ENCODE measurements at places on chromosomes 12 and 14.

DNA sequence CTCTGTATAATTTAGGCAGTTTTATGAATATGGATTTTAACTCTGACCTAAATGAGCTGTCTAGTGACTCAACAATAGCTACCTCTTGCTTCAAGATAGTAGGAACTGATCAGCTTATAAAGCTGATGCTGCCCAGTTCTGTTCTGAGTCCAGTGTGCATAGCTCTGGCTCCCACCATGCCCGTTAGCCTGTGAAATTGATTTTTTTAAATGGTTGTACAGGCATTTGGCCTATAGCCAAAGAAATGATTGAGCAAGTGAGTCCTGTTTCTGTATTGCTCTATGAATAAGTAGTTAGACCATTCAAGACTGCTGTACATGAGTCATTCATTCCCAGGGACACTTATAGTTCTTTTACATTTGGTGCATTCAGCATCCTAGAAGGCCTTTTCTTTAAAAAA is 36.4 kb downstream of the SAMD4A start:
- no peak for DNase-seq

DNA sequence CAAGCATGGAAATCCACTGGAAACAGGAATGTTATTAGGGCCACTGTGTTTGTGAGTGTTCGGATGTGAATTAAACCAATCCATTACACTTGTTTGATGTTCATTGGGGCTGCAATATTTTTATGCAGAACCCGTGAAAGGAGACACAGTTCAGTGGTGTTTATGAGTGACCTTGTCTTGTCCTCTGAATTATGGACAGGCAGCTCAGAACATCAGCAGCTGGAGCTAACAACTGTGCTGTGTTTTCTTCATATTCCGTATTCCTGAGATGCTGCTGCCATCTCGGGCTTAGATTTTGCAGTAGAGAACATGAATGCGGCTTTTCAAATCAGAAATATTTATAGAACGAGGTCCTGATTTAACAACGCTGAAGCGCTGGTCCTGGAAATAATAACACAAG is 20.3 kb upstream of the CACNA1C start:
- no peak for DNase-seq

DNA sequence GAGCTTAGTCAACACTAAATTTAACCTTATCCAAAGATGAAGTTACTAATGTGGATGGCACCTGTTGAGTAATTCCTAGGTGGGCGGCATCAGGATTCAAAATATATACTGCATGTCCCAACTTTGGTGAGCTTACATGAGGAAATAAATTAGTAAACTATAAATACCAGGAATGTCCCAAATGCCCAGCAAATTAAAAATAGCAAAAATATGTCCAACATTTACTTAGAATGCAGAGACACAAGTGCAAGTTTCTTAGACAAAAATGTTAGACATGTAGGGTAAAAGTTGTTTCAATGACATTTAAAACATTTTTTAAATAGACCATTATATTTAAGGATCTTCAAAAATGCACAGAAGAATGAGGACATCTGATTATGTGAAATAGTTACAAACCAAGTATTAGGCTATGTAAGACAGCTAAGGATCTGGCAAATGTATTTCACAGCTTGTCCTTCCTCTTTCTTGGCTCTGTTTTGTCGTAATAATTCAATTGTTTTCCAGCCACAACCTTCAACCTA is 115.9 kb downstream of the NAV3 start:
- DNase-seq, result no peak

DNA sequence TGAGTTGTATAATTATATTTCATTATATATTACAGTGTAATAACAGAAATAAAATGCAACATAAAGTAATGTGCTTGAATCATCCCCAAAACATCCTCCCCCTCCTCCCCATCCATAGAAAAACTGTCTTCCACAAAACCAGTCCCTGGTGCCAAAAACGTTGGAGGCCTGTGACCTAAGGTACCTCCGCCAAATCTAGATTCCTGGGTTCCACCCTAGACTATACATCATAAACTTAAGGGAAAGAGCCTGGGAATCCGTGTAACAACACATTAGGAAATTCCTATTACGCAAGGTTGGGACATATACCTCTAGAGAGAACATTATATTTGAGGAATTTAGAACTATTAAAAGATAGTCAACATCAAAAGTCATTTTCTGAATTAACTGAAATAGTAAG is 38.0 kb downstream of the SPPL3 start:
- no peak for DNase-seq

DNA sequence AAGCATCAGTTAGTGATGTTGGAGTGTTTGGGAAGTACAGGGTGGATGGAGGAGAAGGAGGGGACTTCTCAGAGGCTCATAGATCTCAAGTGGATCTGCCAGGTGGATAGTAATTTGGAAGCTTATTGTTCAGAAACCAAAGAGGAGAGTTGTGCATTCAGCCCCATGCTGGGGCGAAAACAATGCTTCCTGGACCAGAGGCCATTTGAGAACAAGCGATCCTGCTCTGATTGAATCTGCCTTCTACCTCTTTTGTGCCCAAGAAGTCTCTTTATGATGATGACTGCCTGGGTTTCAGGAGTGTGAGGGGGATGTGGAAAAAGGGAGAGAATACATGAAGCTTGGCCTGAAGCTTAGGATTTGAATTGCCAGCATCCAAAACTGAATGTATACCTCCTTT is 110.8 kb upstream of the SRRM4 start:
- no peak for DNase-seq

GRCh38 chr12:114166362-114166761 is 200.2 kb upstream of the RBM19 start:
- no peak for DNase-seq

GRCh38 chr14:51684760-51685159 is 33.0 kb downstream of the FRMD6 start:
- DNase-seq, result no peak

GRCh38 chr12:106358396-106359241 is 1.1 kb downstream of the POLR3B start:
- DNase-seq, result no peak

DNA sequence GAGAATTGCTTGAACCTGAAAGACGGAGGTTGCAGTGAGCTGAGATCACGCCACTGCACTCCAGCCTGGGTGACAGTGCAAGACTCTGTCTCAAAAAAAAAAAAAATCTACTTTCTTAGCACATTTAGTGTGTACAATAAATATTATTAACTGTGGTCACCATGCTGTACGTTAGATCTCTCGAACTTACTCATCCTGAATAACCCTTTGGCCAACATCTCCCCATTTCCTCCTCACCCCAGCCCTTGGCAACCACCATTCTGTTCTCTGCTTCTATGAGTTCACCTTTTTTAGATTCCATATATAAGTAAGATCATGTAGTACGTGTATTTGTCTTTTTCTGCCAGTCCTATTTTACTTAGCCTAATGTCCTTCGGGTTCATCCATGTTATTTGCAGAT is 13.4 kb downstream of the FUT8 start:
- DNase-seq, result no peak

- DNase-seq, result no peak
These were observed 10.0 kb downstream of the STYK1 start for GRCh38 chr12:10663869-10664268.

DNA sequence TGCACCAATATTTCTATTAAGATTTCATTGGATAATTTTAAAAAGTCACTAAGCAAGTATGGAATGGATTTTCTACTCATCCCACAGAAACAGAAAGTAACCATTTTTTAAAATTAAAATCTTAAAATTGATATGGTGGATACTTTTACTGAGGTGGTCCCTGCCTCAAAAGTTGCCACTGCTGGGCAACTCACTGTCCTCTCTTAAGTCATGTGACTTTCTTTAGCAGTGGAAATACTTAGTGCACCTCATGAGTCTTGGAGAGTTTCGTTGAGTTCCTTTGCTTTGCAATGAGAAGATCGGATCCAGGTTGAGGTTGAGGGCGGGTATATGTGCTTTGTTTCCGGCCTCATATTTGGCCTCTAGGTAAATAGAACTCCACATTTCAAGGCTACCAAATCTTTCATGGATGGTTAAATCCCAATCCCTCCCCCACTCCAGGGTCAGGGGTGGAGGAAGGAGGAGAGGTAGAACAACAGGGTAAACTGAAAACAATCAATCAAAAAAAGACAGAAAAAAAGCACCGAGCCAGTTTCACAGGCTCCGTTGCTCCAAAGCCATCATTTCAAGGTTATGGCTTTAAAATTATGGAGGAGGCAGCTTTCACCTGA is 39.5 kb upstream of the DUSP6 start:
- DNase-seq, result no peak

DNA sequence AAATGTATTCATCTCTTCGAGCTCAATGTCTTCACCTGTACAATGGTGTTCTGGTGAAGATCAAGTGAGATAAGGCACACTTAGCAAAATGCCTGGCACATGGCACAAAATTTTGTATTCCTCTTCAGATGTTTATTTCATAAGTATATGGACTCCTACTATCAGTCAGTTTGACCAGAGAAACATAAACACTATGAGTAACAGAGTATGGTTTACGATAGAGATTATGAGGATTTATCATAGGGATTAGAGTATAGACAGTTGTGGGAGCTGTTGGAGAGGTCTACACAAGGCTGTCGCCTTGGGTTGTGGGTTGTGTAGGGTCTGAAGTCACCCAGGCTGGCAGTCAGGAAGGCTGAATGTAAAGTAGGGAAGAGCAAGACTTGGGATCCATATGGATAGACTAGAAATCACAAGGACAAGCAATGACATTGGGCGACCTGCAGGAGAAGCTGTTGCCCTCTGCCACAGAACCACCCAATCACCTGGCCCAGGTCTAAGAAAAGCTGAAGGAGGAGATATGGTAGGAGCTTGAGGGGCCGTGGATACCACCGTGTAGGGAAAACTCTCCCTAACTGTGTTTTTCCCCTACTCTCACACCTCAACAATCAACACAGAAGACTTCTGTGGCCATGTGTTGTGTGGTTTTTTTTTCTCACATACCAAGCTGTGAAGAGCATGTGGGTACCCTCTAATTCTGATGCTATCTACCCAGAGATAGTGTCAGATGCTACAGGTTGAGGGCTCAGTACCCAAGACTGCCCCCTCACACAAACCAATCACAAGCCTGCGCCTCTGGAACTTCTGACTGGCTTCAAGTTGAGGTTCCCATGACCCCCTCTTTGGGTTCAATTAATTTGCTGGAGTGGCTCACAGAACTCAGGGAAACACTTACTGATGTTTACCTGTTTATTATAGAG is 27.2 kb upstream of the RESF1 start:
- DNase-seq, result no peak

DNA sequence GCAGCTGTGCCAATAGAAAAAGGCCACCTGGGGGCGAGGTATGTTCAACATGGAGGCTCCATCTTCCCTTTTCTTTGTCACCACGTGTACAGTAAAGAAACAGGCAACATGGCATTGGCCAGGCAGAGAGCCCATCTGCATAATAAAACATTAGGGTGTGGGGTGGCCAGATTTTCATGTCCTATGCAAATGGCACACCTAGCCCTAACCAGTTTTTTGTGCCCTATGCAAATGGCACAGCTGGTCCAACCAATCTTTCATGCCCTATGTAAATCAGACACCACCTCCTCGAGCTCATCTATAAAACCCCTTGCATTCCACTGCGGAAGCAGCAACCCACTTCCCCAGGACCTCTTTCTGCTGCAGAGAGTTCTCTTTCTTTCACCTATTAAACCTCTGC is 149.1 kb upstream of the RGS6 start:
- no peak for DNase-seq

- DNase-seq, result no peak
These were observed 24.6 kb upstream of the SERPINA1 start for GRCh38 chr14:94412671-94413638.

GRCh38 chr12:113470871-113471618 is 626 bp downstream of the LHX5 start:
- no peak for DNase-seq

DNA sequence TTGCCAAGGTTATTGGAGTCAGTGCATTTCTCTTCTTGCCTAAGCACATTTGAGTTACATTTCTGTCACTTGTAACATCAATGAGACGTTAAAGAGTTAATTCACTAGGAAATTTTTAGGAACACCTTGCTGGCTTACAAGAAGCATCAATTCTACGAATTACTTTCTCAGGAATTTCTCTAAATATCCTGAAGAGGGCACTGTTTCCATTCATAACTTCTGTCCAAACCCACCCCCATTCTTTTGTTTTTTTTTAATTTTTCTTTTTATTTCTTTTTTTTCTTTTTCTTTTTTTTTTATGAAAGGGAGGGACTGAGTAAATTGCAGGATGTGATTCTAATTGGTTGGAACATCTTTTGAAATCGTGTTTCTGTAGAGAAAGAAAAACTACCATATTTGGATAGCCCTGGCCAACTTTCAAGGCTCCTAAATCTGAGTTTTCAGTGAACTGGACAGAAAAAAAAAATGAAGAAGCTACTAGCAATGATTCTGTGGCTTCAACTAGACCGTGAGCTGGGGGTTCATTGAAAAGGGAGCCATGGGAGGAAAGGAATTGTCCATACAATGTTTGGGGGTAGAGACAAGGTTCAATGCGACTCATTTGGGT is 285.3 kb downstream of the DAD1 start:
- no peak for DNase-seq

DNA sequence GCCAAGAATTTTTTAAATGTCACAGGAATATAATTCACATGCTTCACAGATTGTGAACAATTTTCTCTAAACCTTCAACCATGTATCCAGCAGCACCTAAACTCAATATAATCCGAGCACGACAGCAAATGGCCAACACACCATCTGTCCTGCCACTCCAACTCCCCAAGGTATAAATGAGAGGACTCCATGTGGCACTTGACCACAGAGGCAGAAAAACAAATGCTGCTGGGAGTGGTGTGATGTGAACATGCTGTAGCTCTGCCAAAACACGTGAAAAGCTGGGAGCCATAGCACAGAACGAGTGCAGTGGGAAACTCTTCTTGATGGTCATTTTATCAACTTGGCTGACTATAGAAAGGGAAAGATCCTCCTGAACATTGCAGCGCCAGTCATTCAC is 70.9 kb downstream of the LLPH start:
- no peak for DNase-seq

DNA sequence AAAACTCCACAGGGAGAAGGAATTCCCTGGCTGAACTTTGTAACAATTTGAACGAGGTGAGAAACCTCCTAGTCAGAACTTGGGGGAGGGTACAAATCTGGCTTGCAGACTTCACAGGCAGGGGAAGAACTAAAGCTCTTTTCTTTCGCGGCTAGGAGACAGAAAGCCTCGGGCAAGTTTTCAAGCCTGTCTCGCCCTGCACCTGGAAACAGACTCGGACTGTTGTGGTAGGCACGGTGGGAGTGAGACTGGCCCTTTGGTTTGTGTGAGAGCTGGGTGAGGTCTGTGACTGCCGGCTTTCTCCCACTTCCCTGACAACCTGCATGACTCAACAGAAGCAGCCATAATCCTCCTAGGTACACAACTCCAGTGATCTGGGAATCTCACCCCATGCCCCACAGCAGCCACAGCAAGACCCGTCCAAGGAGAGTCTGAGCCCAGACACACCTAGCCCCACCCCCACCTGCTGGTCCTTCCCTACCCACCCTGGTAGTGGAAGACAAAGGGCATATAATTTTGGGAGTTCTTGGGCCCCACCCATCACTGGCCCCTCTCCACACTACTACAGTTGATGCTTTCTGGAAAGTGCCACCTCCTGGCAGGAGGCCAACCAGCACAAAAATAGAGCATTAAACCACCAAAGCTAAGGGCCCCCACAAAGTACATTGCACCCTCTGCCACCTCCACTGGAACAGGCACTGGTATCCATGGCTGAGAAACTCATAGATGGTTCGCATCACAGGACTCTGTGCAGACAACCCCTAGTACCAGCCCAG is 102.7 kb upstream of the ST8SIA1 start:
- DNase-seq, result no peak

GRCh38 chr12:102033991-102034745 is 27.6 kb downstream of the WASHC3 start:
- no peak for DNase-seq
